ENCODE measurements at places on chromosomes 12 and 14.

DNA sequence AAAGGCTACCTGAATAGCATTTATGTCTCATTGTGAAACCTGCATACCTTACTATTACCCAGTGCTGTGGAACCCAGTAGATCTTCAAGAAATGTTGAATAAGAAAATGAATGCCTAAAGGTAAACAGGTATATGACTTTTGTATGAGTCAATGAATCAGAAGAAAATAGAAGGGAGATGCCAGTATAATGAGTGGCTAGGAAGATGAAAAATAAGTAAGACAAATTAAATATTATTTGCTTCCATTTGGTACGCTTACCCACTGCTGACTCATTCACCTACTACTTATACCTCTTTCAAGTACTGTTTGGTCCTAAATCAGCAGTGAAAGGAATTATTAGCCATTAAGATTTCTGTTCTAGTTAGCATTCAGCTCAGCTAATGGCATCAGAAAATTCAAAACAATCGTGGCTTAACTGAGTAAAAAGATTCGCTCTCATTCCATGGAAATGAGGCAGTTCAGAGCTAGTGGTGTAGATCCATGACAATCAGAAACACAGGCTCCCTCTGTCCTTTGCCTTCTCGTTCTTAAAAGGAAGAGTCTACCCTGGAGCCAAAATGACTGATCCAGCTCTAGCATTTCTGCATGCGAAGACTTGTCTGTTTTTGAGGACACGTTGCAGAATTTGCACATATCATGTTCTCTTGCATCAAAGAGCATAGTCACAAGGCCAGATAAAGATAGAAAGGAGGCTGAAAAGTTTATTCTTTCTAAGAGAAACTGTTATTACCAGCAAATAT is 705.8 kb upstream of the USP15 start:
- no peak for DNase-seq

DNA sequence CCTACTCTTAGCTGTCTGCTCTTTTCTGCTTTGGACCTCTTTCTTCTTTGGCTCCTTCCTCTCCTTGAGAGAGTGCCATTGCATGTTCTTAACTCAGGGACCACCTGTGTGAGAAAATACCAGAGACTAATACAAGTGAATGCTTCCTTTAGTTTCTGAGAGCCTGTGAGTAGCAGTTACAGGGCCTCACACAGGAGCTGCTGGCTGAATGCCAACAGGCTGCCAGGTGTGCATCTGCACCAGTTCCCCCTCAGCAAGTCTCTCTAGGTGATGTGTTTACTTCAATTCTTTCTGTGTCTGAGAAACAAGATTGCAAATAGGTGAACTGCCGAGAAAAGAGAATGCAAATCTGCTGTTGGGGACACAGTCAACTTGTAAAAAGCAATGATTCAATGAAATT is 108.2 kb downstream of the STXBP6 start:
- DNase-seq = no peak

DNA sequence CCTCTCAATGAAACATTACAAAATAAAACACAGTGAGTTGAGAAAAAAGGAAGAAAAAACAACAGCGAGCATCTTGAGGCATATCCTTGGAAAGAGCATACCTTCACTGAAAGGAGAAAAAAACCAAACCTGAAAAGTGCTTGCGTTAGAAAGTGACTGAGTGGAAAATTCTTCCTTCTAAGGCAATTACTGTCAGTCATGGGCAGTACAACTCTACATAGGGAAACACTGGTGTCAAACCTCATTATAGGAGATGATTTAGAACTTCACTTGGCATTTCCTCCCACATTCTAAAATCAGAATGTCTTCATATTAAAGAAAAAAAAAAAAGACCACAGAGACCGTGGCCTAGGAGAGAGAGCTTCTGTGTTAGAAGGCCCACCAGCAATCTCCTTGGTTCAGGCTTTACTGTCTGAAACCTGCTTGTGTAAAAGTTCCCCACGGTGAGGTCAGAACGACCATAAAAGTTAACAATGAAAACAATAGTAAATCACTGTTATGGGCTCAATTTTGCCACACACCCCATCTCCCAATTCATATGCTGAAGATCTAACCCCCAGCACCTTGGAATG is 91.1 kb upstream of the CRY1 start:
- no peak for DNase-seq

GRCh38 chr12:132362996-132363660 is 33.7 kb upstream of the GALNT9 start:
- DNase-seq = no peak

- DNase-seq = no peak
Measured at GRCh38 chr12:107436836-107437235, 248.8 kb upstream of the PWP1 start.

DNA sequence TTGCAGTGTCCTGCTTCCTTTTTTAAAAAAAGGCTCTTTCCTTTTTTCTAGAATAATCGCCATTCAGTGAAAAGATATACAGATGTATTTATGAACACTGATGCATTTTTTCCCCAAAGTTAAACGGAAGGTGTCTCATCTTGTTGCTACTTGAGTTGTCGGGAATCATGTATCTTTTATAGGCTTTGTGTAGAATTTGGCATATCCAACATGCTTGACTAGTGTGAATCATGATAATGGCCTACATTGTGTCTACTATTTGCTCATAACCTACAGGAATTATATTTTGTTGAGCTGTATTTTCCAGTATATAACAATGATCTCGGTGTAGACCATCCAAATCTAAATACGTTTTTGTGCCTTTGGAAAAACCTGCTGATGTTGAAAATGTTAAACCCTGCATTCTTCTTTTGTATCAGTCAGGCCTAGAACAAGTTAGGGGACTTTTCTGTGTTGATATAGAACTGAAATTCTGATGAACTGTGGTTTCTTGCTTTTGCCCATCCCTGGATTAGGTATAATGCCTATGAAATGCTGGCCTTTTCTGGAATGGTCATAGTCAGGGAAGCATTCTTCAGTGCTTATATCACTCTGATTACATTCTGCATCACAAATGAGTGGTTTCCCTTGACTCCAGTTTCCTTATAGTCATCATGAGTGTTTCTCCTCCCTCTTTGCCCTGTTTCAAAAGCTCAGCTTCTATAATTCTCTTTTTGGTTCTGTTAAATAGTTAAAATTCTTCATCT is 10.8 kb downstream of the BMAL2 start:
- DNase-seq = no peak

DNA sequence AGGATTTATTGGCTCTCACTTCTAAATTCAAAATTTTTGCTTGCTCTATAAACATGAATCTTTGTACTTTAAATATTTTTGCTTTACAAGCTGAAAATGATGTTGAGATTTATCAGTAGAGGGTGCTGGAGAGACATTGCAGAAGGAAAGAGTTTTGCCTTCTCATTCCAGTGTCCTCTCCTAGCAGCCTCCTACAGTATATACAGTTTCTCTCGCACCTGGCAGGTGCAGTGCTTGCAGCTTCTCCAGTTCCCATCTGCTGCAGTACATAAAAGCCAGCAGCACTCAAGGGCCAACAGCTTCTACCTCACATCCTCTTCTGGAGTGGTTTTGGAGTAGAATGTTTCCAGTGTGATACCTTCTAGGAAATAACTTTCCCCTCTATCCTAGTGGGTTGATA is 601.8 kb upstream of the ATXN7L3B start:
- DNase-seq = no peak

GRCh38 chr12:85755760-85756159 is 80.4 kb downstream of the RASSF9 start:
- no peak for DNase-seq

DNA sequence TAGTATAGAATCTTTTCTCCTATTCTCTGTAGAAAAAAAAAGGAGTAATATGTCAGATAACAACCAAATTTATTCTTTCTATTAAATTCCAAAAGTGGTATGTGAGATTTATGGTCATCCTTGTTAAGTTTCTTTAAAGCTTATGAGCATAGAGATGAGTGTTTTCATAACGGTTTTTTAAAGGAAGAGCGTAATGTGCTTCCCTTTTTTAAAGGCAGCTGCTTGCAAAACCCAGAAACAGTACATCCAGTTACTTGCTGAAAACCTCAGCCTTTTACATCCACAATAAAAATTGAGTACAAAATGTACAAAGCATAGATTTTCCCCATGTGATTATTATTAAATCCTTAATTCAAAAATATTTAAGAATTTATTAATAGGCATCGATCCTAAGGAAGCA is 53.6 kb upstream of the CD163 start:
- DNase-seq = no peak

GRCh38 chr14:20603813-20604690 is 12.9 kb upstream of the RNASE12 start:
- no peak for DNase-seq

DNA sequence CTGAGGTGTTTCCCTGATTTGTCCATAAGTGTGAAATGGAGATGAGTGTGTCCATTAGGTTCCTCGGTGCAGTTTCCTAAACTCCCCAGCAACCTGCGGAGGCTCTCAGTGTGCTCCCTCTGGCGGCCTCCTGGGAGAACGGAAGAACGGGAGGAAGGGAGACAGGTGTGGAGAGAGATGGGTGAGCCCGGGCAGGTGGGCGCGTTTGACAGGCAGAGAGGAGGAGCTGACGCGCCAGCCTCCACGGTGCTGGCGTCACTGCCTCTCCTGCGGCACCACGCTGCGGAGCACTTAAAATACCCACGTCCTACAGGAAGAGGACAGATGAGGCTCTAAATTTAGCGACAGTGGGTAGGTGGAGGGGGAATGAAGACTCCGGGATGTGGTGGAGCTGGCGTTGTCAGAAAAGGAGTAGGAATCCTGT is 26.8 kb upstream of the PEX5 start:
- peak; percentile 41 for DNase-seq

DNA sequence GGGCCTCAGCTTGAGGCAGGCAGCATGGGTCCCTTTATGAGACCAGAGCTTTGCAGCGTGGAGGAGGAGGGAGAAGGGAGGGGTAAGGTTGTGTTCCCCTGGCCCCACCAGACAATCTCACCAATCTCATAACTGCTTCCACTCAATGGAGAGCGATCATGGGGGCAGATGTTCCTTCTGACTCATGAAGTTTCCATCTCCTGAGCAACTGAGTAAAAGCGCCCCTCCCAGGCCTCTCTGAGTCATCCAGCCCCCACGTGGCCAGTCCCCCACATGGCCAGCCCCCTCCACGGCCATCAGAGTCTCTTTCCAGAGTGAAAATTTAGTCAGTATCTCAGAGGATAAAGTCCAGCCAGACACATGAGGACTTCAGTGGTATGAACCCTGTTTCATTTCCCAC is 39.2 kb upstream of the PLXNC1 start:
- peak; percentile 77 for DNase-seq

GRCh38 chr14:29274890-29275596 is 508.5 kb downstream of the FOXG1 start:
- DNase-seq = no peak

DNA sequence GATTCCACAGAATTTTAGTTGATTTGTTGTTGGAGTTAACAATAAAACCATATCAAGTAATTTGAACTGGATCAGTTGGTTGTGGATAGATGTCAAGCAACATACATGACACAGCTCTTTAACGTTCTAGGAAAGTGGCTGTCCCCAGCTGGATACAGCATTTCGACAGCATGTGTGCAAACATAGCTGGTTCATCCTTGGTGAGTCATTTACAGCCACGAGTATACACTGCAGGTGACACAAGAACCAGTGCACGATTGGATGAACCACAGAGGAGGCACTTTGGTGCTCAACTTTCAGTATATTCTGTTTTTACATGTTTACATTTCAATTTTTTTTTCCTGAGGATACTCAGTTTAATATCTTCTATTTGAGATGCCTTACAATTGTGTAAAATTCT is 242.4 kb downstream of the TMEM117 start:
- DNase-seq = no peak

DNA sequence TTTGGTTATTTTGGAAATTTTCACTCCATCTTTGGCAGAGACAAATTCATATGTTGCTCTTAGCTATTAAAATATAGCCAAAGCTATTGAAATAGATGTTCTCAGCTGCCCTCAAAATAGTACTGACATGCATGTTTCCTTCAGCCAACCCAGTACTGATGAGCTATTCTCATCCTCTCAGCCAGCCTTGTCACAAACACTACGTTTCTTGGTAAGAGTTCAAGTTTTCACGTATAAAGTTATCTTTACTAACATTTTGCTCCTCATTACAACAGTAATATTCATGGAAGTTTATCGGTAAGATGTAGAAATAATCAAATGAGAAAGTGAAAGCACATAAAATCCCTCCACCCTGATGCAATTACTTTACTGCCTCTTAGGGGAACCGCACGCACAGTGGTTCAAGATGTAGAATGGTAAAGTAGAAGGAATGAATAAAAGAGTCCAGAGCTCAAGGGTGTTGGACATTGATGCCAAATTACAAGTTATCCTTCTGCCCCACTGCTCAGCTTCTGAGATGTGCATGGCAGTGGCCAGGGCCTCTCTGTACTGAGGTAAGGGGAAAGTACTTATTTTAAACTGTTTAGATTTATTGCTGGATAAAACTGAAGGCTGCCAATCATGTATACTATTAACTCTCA is 20.7 kb downstream of the GCH1 start:
- no peak for DNase-seq

GRCh38 chr12:32197421-32197820 is 90.8 kb downstream of the BICD1 start:
- no peak for DNase-seq

DNA sequence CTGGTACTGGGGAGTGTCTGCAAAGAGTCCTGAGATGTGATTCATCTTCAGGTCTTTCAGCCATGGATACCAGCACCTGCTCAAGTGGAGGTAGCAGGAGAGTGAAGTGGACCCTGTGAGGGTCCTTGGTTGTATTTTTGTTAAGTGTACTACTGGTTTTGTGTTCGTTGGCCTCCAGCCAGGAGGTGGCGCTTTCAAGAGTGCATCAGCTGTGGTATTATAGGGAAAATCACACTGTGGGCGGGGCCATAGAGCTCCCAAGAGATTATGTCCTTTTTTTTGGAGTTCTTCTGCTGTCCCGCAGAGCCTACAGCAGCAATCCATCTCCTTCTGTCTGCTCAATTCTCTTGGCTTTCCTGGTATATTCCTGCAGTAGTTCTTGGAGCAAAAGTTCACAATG is 66.8 kb downstream of the SPATA7 start:
- no peak for DNase-seq

- no peak for DNase-seq
Measured at GRCh38 chr12:122825773-122826724, 9.2 kb upstream of the HIP1R start.

DNA sequence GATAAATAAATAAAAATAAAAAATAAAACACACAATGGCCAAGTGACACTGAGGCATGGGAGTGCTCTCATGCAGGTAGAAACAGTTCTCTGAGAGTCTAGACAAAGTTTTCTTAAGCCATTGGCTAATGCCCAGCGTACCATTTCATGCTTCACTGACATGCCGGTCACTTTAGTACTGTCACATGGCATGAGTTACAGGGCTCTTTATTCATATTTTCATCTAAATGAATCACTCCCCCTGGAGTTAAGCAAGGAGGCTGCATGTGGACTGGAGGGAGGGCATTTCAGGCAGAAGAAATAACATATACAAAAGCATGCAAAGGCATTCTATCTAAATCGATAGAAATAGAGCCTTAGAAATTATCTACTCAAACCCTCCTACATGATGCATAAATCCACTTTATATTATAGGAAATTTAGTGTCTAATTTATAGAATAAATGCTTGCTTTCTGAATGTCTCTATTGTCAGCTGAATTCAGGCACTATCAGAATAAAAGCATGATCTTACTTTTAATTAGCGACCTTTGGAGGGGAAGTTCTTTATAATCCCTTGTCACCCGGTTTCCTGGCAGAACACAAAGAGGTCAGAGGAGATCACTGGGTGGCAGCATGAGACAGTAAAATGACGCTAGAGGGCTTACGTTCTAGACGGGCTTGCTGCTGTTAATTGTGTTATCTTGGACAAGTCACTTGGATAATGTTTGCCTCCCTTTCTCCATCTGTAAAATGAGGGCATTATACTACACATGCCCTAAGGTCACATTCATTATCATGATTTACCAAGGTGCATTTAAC is 17.5 kb downstream of the DYRK4 start:
- no peak for DNase-seq

All from activated T-cell treated with anti-CD3 and anti-CD28 coated beads, Interleukin-2, amount 50 U/mL, for 48 hours (primary cell).